HT-29 (cell line): ENCODE measurements at places on chromosomes 11 and 22. TPM values are rescaled to one million over a fixed set of nuclear protein-coding genes. Genes with fewer than 3 reads are reported as not detected.

- DNase-seq, result peak; percentile 33
These were observed 734 bp downstream of the SNU13 start for GRCh38 chr22:41687901-41688364.

Gene WNT7B
- 17.4 and 31.4 TPM in 2 replicates for total RNA-seq

Gene MPZL2
- total RNA-seq, result 24.3 and 30.4 TPM in 2 replicates

Gene KCNA4
- total RNA-seq, result 0.03 TPM in 1 of 2 replicates, not detected in the other

DNA sequence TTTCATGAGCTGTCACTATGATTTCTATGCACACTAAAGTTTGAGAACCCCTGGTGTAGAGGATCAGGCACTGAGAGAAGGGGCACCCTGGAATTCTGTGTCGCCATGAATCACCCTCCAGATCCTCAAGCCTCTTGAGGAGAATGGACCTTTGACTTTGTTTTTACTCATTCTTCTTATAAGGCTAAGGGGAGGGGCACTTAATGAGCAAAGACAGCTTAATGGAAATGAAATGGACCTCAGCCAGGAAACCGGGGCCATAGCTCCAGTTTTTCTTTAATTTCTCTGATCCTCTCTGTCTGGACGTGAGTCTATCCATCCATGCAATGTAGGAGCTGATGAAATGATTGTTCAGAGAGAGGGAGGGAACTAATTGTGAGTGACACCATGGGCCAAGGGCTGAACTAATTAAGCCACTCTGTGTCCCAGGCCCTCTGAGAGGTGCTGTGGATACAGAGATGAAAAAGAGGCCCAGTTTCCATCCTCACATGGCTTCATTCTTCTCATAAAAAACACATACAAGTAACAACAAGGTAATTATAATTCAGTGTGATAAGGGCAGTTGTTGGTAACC lies 32.8 kb downstream of the OR2AT4 start:
- no peak for DNase-seq

DNA sequence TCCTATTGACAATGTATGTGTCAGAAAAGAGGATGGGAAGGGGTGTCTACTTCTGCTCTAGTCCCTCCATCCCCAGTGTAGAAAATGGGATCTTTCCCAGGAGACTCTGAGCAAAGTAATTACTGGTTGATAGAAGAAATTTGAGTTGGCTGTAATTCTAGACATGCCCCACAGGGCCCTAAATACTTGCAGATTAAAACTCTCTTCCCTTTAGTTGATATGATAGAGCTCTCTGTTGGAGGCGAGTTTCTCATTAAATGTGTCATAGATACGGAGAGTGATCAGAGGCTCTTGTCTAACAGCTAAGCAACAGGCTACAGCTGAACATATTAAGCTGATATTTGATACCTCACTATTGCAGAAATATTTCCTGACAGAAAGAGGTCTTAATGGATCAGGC lies 32.9 kb downstream of the OR52E1 start:
- DNase-seq, result no peak

DNA sequence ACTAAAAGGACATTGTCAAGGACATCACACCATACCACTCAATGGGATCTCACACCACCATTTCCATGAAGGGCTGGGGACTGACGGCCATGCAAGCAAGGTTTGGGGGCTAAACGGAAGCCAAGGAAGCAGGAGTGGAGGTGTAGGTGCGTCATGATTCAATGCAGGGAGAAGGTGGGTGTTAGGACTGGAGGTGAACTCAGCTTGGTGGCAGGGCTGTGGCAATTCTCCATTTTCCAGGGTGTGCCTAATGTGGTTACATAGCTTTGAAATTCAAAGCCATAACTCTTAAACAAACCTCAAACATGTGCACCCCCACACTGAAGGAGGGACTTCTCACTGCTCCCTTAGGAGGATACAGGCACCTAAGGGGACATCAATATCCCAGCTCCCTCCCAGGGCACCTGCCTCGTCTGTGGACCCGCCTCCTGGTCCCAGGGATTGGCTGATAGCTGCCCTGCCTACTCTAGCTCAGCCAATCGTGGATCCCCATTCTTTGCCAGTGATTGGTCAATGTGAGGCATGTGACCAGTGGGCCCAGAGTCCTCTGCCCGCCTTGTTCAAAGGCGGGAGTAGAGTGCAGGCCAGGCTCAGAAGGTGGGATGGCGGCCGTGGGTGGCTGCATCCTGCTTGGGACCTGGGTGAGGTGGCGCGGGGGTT lies 64.6 kb downstream of the CTTN start:
- DNase-seq, result no peak

Gene CCDC87
- total RNA-seq, result 0.79 and 1.3 TPM in 2 replicates

Gene MMP8
- not detected in 2 replicates for total RNA-seq

DNA sequence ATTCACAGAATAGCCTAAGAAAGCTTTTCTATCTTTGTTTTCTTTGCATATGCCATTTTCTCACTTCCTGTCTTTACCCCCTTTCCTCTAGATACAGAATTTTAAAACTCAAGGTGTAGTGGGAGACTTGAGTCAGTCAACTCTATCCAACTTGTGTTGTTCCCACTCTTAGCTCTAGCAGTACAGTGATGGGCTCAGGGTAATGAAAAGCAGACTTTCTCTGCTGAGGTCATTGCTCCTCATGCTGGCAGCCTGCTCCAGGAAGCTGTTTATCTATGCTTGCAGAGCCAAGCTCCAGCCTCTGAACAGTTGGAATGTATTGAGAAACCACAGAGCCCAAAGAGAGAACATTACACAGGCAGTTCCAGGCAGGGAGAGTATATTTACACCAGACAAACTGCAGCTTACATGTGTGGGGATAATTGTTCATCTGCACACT lies 68.1 kb downstream of the CSTPP1 start:
- peak; percentile 25 for DNase-seq

Gene CNGA4
- 0.63 TPM in 1 of 2 replicates, not detected in the other for total RNA-seq

Gene ASCL2
- total RNA-seq, result 5.0 and 6.8 TPM in 2 replicates

GRCh38 chr22:44677871-44678555 lies 24.0 kb upstream of the PRR5 start:
- DNase-seq, result no peak

DNA sequence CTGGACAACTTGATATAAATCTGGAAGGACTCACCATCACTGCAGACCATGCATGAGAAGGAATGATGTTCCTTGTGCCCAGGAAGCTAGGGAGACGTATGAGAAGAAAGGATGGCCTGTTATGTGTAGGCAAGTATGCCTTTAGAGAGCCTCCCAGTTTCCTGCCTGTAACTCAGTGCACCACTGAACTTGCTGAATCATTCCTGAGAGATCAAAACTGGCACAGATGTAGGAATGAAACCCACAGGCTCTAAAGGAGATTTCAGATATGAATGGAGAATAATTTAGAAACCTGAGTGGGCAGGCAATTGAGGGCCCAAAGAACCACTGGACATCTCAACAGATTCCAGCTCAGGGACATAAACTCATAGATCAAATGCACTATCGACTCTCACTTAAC lies 38.4 kb upstream of the PRSS23 start:
- DNase-seq, result no peak

- no peak for DNase-seq
These were observed 401.5 kb downstream of the TBC1D22A start for GRCh38 chr22:47163856-47164513.

Gene APOA5
- not detected in 2 replicates for total RNA-seq

DNA sequence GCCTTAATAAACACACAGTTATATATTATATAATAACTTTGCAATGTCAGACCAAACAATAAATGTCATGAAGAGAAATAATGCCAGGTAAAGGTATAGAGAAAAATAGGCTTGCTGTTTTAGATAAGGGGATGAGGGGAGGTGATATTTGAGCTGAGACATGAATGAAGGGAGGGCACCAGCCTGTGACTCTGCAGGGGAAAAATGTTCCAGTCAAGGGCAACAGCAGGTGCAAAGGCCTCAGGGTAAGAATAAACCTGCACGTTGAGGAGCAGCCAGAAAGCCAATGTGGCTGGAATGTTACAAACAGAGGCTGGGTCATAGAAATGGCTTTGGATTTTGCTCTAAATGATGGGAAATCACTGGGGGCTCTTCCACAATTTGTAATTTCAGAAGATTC lies 519.6 kb downstream of the SOX6 start:
- DNase-seq, result no peak

- DNase-seq, result no peak
These were observed 4.6 kb downstream of the TSPAN32 start for GRCh38 chr11:2306452-2306823.

- no peak for DNase-seq
These were observed 883.3 kb upstream of the CNTN5 start for GRCh38 chr11:98137437-98137836.

DNA sequence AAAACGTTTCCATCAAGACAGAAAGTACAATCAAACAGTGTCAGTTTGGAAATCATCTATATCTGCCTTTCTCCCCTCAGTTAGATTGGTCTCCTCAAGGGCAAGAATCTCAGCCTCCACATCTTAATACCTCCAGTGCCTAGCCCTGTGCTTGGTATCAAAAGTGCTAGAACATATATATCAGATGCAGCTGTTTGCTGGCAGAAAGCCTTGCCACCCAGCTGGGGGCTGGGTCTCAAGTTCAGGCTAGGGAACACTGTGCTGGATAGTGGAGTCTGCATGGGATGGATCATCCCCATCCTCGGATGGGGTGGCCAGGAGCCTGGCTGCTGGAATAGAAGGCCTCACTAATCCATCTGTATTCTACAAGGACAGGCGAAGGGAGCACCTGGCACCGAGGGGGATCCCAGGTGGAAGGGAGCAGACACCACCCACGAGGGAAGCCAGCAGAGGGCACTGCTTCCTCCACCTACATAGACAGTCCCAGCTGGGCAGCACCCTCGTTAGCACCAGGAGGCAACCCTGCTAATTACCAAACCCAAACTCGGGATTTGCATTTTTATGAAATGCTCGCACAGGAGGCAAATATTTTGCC lies 602.2 kb downstream of the BUD13 start:
- peak; percentile 44 for DNase-seq

Gene SNX32
- total RNA-seq, result not detected in 2 replicates

- peak; percentile 20 for DNase-seq
These were observed 38.9 kb downstream of the FZD4 start for GRCh38 chr11:86916330-86916729.

DNA sequence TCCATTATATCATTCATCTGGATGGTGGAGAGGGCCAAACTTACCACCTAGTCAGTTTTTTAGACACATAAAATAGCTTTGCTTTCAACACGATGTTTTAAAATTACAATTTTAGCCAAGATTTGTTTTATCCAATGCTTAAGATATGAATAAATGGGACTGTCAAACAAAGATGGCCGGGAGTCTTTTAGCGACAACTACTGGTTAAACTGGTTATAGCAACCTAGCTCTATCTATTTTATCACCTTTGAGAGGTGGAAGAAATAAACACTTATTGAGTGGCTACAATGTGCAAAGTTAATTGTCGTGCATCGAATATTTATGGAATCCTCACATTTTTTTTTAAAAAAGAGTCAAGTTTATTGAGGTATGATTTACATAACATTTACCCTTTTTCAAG lies 279.8 kb downstream of the MIAT start:
- peak; percentile 1 for DNase-seq

- DNase-seq, result no peak
These were observed 71.6 kb downstream of the RPL27A start for GRCh38 chr11:8754241-8754640.

GRCh38 chr11:611001-611996 lies 4.5 kb downstream of the IRF7 start:
- no peak for DNase-seq

GRCh38 chr11:22558664-22559063 lies 67.0 kb downstream of the FANCF start:
- DNase-seq, result no peak

DNA sequence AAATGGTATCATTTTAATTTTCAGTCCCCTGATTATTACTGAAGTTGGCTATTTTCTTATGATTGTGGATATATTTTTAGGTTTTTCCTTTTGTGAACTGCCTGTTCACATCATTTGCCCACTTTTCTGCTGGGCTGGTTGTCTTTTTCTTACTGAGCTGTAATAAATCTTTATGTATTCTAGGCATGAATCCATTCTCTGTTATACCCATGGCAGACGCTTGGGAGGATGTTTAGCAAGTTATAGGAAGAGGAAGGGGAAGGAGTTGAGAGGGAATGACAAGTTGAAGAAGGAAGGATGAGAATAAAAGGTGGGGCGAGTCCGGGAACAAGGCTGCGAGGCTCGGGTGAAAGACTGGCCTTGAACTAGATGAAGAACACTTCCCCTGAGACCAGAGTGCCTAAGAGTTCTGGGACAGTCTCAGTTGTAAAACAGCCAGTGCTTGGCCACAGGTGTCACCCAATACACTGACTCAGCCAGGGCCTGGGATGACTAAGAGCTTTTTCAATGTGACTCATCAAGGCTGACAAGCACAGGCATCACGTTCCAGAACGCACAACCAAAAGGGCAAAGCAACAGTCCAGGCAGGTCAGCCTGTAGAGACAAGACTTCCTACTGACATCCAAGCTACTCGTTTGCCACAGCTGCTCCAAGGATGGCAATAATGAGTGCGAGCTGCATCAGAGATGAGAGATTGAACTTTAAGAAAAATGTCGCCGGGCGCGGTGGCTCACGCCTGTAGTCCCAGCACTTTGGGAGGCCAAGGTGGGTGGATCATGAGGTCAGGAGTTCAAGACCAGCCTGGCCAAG lies 35.2 kb downstream of the LRFN4 start:
- DNase-seq, result peak; percentile 89

GRCh38 chr11:19597876-19598275 lies 114.8 kb upstream of the NAV2 start:
- no peak for DNase-seq

DNA sequence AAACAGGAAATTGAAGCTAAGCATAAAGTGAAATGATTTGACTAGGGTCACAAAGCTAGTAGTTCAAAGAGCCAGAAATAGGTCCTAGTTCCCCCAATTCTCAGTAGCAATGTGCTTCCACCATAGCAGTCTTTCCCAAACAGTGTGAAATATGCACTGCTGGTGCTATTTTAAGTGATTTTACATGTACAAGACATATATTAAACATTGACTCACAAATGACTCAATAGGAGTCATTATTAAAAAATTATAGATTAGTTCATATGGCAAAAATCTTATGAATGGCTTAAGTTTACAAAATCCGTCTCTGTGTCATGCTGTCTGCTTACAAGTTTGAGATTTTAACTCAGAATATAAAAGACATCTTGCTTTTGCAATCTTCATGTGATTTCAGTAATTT lies 21.4 kb downstream of the KIF18A start:
- DNase-seq, result no peak

DNA sequence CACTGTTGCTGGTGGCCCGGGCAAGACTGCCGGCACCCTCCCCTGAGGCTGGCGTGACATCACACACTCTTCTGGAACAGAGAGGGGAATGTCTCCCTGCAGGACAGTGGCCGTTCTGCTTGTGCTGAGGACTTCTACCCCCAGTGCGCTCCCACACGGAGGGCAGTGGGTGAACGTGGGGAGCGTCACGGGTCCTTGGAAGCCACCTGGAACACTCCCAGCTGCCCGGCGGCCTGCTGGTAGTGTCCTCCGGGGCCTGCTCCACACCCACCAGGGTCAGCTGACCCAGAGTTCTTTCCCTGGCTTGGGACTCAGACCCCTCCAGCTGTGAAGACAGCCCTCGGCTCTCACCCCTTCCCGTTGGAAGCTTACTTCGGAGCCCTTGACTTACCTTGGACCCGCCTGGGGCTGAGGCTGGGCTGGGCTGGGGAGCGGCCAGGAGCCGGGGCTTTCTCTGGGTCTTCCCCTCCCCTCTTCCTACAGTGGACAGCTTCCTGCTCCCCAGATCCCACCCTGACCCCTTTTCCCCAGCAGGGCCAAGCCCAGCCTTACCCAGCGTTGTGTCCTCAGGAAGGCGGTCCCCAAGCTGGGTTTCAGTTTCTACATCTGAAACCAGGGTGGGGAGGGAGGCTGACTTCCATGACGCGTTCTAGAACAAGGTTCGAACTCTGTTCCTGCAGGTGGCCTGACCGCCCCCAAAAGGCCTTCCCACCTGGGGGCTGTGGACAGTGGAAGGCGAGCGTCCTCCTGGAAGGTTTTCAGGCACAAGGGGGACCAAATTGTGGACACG lies 14.8 kb upstream of the GAL start:
- DNase-seq, result no peak

Gene TNNT3
- 0.23 TPM in 1 of 2 replicates, not detected in the other for total RNA-seq

- no peak for DNase-seq
These were observed 9.1 kb downstream of the NDUFV1 start for GRCh38 chr11:67615728-67616430.
